ENCODE measurements at places on chromosomes 2 and 18.
A peak's percentile ranks its signal among the peaks of the same experiment; 100 is the strongest.

- no peak for DNase-seq
Measured at GRCh38 chr2:232315049-232315922, 63.3 kb upstream of the ALPP start.

GRCh38 chr2:39139511-39140237, 18.8 kb upstream of the SOS1 start:
- DNase-seq = no peak

GRCh38 chr2:233273120-233273519, 21.6 kb downstream of the ATG16L1 start:
- no peak for DNase-seq

DNA sequence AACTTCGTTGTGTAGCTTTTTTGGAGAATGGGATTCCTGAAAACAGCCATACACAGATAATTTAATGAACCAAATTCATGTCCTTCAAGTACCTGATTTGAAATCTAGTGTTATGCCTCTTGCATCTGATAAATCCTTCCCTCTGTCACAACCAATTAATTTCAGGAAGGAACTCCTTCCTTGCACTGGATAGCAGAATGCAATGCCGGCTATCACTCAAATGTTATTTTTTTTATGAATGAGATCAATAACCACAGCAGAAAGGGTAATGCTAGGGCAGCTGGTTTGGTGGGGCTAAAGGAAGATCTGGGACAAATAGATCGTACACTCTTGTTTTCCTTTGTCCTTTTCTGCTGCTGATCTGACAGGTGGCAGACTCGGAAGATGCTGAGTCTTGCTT, 899.5 kb upstream of the GYPC start:
- DNase-seq = no peak

DNA sequence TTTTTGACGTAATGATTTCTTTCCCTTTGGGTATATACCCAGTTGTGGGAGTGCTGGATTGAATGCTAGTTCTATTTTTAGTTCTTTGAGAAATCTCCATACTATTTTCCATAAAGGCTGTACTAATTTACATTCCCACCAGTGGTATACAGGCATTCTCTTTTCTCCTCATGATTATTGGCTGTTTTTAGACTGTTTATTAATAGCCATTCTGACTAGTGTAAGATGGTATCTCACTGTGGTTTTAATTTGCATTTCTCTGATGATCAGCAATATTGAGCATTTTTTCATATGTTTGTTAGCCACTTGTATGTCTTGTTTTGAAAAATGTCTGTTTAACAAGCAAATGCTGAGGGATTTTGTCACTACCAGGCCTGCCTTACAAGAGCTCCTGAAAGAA, 9.2 kb upstream of the CD28 start:
- DNase-seq = no peak

- peak; percentile 59 for DNase-seq
Measured at GRCh38 chr18:21241301-21242048, 557 bp upstream of the GREB1L start.

GRCh38 chr2:174761837-174762236, 2.4 kb downstream of the CHRNA1 start:
- no peak for DNase-seq

- no peak for DNase-seq
Measured at GRCh38 chr2:200843993-200844948, 20.2 kb downstream of the CLK1 start.

DNA sequence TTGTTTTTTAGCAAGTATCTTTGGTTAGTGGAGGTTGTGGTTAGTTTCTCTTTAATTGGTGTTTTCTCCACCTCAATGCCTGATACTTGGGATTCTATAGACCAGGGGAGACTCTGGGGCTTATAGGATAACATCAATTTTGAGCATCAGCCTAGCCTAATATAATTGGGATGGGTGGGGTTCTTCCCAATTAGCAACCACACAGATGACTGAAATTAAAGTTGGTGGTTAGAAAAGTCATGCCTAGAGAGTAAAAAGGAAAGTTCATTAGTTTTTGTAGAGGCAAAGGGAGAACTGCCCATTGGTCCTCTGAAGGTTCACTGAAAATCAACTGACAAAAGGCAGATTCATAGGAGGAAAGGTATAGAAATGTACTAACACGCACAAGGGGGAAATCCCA, 843.3 kb downstream of the TSN start:
- no peak for DNase-seq

DNA sequence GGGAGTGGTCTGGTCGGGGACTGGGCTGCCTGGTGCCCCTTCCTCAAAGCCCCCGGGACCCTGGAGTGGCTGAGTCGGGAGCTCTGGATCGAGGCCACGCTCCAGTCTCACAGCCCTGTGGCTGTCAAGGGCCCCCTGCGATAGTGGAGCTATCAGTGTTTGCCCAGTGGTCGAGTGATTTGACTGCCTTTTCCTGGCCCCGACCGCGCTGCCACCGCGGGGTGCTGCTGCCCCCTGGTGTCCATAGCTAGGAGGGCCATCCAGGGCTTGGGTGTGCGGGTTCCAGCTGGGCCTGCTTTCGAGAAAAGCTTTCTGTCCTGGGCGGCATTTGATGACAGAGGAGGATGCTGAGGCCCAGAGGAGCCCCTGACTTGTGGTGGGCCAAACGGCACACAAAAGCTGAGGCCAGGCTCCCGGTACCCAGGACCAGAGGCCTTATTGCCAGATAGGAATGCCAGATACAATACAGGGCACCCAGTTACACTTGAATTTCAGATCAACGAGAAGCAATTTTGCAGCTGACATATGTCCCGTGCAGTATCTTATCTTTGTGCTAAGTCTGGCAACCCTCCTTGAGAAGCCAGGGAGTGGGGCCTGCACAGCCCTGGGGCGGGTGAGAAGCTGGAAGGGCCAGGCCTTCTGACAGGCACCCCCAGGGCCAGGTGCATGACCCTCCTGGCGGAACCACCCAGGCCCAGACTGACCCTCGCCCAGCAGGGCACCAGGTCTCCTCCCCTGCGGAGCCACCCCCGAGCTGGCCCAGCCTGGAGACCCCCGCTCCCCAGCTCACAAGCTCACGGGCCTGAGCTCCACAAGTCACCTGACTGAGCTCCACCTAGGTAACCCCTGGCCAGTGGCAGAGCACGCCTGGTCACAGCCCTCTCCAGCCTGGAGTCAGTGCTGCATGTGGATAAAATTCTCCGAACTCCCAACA, 13.0 kb downstream of the ODC1 start:
- peak; percentile 88 for DNase-seq

- DNase-seq = no peak
Measured at GRCh38 chr2:30179536-30179935, 32.7 kb downstream of the YPEL5 start.

DNA sequence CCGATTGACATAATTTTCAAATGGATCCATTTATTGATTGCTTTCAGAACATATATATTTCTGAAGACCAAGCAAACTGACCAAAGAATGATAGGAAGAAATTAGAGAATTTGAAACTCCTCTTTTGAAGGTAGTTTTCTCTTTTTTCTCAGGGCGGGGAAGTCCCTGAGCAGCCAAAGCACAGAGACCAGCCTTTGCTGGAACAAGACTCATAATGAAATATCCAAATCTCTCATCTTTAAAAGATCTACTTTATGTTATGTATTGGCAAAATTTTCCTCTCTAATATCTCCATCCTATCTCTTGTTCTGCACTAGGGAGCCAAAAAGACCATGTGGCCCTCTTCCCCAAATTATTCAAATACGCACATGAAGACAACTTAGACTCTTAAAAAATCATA, 379.0 kb upstream of the TCF4 start:
- no peak for DNase-seq

GRCh38 chr2:100264651-100265050, 57.6 kb downstream of the LONRF2 start:
- no peak for DNase-seq

GRCh38 chr2:47039913-47040562, 115.1 kb downstream of the STPG4 start:
- DNase-seq = no peak

DNA sequence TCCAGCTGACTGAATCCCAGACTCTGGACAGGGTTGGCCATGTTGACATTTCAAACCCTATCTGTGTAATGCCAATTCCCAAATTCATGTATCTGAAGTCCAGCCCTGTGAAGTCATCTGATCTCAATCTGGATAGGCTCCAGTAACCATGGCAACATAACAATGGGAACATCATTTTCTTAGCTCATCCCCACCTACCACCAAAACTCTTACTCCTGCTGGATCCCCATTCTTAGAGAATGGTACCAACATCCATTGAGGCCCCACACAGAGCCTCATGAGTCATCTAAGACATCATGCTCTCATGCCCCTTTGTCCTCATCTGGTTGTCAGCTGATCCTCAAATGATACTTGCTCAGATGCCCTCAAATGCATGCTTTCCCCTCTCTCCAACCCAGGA, 58.9 kb upstream of the TEX51 start:
- no peak for DNase-seq

DNA sequence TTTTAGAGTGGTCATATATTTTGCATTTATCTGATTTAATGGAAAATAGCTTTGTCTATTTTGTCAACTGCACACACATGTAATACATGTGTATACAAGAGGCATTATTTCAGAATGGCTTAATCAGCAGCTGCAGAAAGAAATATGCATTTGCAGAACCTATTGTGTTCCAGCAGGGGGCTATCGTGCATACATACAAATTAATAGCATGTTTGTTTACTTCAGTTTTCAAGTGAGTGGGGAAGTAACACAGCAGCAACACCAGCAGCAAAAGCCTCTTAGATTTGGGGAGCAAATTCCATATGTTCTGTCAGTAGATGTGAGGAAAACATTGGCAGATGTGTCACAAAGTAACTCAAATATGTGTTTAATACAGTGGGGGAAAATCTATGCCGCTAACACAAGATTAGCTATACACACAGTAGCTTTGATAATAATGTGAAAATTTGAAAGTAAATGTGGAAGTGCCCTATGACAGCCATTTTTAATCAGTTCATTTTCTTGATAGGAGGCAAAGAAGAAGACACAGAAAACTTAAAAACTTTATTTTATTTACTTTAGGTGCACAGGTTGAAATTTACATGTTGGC, 218.1 kb downstream of the WDR7 start:
- DNase-seq = peak; percentile 61

- DNase-seq = no peak
Measured at GRCh38 chr18:28823506-28824182, 646.7 kb upstream of the CDH2 start.

DNA sequence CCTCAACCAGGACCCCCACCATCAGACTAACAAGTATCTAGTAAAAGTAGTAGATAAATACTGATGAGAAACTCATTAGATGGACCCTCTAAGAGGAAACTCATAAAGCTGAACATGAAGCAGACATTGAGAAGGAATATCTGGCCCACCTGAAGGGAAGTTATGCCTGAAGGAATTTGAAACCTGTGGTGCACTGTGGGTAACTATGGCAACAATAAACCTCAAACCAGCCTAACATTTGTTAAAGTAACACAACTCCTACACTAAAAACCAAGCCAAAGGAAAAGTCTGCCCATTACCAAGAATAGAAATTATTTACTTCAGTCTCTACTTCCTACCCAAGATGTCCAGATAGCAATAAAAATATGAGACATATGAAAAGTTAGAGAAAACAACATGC, 43.4 kb downstream of the KIAA1328 start:
- no peak for DNase-seq

- DNase-seq = no peak
Measured at GRCh38 chr2:45466053-45466452, 145.0 kb downstream of the SRBD1 start.

- no peak for DNase-seq
Measured at GRCh38 chr2:110097506-110098220, 18.0 kb downstream of the MALL start.

DNA sequence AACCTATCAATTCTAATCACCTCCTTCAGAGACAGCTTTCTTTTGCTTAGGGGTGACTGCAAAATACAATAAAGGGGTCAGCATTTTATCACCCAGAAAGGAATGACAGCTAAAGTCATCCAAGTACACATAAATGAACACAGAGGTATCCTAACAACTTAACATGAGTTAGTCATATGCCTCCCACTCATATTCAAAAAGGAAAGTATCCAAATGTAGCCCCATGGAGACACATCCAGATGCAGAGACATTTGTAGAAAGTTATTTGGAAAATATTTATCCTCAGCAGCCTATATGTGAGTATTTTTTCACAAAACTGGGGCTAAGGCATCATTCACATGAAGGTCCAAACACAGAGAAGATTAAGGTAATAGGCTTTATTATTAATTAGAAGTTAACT, 1579.7 kb upstream of the SLC39A10 start:
- no peak for DNase-seq

DNA sequence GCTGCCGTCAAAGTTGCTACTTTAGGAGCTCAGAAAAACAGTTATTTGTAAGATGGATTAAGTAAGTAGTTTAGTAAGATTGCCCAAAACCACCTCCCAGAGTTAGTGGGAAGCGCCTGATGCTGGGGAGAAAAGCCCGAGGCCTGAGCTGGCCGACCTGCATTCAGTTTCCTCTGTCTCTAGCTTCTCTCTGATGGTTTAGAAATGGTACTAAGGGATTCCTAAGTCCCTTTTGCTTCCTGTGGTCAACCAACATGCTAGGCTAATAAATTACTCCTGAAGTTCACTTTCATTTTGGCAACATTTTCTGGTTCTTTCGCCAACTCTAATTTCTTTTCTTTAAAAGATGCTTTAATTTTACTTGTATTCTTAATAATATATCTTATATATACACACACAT, 60.1 kb downstream of the ASAP2 start:
- DNase-seq = no peak

DNA sequence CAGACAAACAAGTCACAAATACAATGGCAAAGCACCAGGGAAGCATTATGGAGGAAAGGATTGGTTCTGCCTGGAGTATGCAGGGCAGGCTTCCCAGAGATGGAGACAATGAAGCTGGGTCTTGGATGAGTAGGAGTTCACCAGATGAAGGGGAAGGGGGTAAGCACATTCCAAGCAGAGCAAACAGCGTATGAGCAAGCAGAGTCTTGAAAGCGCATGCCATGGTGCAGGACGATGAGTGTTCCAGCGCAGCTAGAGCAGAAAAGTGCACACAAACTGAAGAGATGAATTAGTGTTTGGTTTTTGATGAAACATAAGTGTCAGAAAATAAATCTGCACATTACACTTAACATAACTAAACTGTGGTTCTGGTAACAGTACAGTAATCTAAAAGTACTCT, 21.6 kb downstream of the MBD2 start:
- DNase-seq = no peak

DNA sequence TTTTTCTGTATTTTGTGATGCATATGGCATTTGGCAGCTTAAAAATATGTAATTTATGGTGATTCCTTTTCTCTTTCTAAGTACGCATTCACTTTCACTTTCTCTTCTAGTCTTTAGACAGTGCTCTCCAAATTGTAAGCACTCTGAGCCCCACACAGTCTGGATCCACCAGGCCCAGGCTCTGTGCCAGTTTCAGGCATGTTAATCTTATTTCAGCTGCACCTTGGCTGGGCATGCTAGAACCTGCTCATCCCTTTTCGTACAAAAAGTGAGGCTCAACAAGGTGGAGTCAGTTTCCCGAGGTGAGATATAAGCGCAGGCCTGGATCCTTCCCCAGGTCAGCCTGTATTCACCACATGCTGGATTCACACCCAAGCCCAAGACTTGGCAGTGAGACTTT, 203.9 kb downstream of the MTX2 start:
- DNase-seq = peak; percentile 33

DNA sequence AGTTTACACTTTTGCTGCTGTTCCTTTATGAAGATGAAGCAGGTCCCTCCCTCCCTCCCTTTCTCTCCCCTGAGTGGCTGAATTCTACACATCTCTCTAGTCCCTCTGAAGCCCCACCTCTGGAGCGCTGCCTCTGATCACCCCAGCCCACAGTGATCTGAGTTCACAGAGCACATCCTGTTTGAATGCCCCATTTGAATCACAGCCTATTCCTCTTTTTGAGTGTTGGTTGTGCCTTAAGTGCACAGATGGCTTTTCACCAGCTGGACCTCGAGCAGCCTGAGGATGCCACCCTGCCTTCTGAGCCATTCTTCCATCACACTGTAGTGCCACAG, 87.1 kb downstream of the ITGB1BP1 start:
- peak; percentile 29 for DNase-seq

- DNase-seq = no peak
Measured at GRCh38 chr2:192560326-192560725, 365.6 kb upstream of the TMEFF2 start.

Measured in D341Med (cell line).